ENCODE measurements at places on chromosomes 1 and 21. TPM values are rescaled to one million over a fixed set of nuclear protein-coding genes. Genes with fewer than 3 reads are reported as not detected.

The CD244 gene
- total RNA-seq: 0.30 TPM

The ATP6V1G3 gene
- total RNA-seq: not detected

The FCER1G gene
- total RNA-seq: 1.4 TPM

The S100A7A gene
- total RNA-seq: not detected

The CNTN2 gene
- not detected for total RNA-seq

The SLAMF1 gene
- 138 TPM for total RNA-seq

The FAM177B gene
- total RNA-seq: not detected

The EXTL1 gene
- total RNA-seq: not detected

The LCK gene
- total RNA-seq: 237 TPM

The CFAP126 gene
- total RNA-seq: not detected

The DNASE2B gene
- total RNA-seq: not detected

The USH2A gene
- not detected for total RNA-seq

The SDCCAG8 gene
- total RNA-seq: 14.4 TPM

The LRRC53 gene
- total RNA-seq: not detected

The ATAD3C gene
- total RNA-seq: 0.74 TPM

The SELE gene
- not detected for total RNA-seq

The MASP2 gene
- 1.0 TPM for total RNA-seq

The OR2L5 gene
- total RNA-seq: not detected

The MSH4 gene
- 0.41 TPM for total RNA-seq

The RPTN gene
- not detected for total RNA-seq

The BSND gene
- total RNA-seq: not detected

The C4BPA gene
- total RNA-seq: 0.16 TPM

The KCNT2 gene
- not detected for total RNA-seq

The SH2D1B gene
- 0.11 TPM for total RNA-seq

The UCK2 gene
- total RNA-seq: 106 TPM

The KLF17 gene
- not detected for total RNA-seq

The AADACL4 gene
- not detected for total RNA-seq

The KCNE1 gene
- total RNA-seq: 0.26 TPM

The MTF1 gene
- total RNA-seq: 36.4 TPM

The BGLAP gene
- total RNA-seq: 2.0 TPM

The C1orf94 gene
- total RNA-seq: not detected

The G0S2 gene
- total RNA-seq: 39.0 TPM

The OR14K1 gene
- total RNA-seq: not detected

The HAO2 gene
- not detected for total RNA-seq

The CPTP gene
- 18.1 TPM for total RNA-seq

The VHLL gene
- 0.42 TPM for total RNA-seq

The CRNN gene
- total RNA-seq: not detected

The DNAJC6 gene
- total RNA-seq: 2.1 TPM

The SPRR2A gene
- total RNA-seq: not detected

The DFFA gene
- total RNA-seq: 81.5 TPM

The TEX38 gene
- total RNA-seq: not detected

The HFM1 gene
- 0.11 TPM for total RNA-seq

The DCAF6 gene
- 12.5 TPM for total RNA-seq

The CSF3R gene
- total RNA-seq: not detected

Measured in activated T-cell treated with anti-CD3 and anti-CD28 coated beads, Interleukin-2, amount 50 U/mL, for 4 hours (primary cell).